Activated CD4-positive, alpha-beta T cell treated with anti-CD3 and anti-CD28 coated beads, Interleukin-2, amount 50 U/mL, for 24 hours (primary cell): ENCODE measurements at places on chromosomes 5 and 9.

DNA sequence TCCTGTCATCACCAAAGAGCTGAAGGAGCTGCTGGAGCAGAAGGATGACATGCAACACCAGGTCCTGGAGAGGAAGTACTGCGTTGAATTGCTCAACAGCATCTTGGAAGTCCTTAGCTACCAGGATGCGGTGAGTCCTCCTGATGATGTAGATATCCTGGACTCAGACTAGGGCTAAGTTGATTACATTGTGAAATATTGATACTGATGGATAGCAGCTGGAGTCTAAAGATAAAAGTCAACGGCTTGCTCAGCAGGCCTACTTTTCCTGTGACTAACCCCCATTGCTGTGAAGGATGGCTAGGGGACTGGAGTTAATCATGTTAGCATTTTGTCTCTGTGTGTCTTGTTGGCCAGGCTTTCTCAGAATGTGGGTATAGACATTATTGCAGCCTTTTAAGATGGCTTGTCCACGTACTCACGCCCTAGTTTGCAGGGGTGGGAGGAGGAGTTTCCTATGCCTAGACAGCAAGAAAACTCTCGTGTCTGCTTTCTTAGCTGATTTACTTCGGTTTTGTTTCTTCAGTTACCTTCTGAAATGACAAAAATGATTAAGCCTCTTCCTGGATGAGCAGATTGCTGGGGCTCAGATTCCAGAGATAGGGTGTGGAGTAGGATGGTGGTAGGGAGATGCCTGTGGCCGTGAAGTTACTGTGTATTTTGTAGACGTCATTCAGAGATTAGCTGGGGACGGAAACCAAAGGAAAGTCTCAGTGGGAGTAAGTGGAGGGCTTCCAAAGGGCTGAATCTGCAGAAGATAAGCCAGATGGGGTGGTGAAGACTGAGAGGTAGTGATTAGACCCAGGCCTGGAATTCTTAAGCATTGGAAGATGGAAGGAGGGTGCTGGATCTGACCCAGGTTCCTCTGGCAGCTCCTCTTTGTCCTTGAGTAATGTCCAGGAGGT lies 166.3 kb downstream of the DOCK2 start:
- DNase-seq, result no peak

- DNase-seq, result no peak
Observed at GRCh38 chr9:18909140-18910018, 123.6 kb downstream of the SAXO1 start.

DNA sequence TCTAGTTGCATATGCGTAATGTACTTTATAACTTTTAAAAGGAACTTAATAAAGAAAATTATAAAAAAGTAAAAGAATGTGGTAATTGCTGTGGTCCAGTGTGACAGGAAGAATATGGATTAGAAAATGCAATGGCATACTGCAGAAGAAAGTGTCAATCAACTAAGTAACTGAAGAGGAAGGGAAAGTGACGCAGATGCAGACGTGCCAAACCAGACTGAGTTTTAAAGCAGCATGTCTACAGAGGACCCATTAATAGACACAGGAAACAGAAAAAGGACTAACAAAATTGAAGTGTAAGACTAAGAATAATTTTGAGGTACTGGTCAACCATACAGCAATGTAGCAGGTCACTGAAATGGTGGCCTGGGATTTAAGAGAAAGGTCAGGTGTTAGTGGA lies 73.3 kb downstream of the DPYSL3 start:
- DNase-seq, result no peak

DNA sequence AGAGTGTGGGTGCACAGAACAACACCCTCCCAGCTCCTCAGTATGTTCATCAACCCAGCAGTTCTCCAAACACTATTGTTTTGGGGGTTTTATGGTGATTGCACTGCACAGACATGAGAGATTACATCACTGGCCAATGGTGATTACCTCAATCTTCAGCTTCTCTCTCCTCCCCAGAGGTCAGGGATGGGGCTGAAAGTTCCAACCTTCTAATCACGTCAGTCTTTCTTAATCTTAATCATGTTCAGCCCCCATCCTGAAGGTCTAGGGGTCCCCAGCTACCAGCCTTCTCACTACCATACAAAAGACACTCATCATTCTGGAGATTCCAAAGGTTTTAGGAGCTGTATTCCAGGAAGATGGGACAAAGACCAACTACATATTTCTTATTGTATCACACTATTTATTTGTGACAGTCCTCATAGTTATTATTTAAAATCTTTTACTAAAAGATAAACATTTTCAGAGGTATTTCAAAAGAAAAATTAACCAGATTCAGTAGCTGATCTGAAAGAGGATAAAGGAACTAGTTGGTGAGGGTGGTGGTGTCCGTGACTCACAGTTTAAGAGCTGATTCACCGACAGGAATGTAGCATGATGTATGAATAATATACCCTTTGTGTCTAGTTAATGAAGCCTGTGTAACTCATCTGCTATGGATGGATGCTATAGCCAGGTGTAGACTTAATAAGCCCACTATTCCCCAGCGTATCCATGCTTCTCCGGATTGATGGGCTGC lies 35.6 kb downstream of the RASEF start:
- no peak for DNase-seq

- no peak for DNase-seq
Observed at GRCh38 chr9:115640887-115641286, 512.7 kb upstream of the PAPPA start.

DNA sequence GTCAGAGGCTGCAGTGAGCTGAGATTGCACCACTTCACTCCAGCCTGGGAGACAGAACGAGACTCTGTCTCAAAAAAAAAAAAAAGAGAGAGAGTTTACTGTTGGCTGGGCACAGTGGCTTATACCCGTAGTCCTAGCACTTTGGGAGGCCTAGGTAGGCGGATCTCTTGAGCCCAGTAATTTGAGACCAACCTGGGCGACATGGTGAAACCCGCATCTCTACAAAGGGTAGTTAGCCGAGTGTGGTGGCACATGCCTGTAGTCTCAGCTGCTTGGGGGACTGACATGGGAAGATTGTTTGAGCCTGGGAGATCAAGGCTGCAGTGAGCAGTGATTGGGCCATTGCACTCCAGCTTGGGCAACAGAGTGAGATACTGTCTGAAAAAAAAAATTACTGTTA lies 12.6 kb downstream of the HABP4 start:
- DNase-seq, result no peak

DNA sequence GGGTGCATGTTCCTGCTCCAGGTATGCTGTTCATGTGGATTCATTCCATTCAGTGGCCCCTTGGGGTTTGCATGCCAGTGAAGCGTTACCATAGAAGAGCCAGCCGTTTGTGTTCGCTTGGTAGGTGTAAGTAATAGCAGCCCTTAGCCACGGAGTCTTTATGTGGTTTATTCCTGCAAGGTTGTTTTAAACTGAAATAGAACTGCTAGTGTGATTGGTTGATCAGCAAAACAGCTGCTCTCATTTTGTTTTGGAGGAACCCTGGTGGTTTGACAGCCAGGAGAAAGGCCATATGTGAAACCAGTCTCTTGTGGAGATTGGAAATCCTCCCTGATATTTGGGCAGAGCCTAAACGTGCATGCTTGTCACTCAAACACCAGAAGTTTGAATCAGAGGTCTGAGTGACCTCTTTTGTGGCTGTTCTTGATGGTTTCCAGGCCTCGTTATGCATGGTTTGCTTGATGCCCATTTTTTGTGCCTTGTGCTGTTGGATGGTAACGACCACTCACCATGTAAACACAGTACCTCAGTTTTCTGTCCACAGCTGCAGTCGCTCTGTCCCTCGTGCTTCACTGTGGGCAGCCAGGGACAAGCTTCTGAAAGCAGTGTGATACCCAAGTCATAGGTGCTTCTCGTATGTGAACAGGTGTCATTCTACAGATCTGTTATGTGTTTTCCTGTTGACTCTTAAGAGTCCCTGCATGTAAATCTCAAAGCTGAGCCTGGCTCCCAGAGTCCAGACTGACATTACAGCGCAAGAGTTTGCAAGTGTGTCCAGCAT lies 58.3 kb upstream of the NXNL2 start:
- no peak for DNase-seq

DNA sequence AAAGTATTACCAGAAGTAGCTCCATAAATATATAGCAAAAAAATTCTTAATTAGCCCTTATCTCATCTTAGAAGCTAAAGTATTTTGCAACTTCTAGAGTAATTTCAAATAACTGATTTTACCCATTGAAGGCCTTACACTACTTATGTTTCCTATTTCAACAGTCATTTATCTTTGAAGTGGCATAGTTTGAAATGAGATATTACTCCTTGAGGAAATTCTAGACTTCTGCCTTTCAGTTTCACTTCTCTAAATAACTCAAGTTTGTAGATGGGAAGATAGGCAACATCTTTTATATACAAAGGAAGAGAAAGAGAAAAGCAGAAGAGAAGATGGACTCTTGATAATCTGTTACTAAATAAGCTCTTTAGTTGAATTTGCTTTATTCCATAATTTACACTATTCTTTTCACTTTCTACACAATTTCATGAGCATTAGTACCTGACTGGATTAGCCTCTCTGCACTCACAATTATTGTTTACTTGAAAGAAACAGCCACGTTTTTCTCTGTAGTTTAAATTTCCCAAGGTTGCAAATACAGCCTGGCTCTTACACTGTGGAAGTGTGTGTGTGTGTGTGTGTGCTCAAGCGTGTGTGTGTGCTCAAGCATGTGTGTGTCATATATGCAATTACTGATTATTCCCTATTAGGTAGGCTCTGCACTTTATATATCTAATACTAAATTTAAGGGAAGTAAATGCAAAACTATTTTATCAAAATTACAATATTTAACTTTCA lies 60.6 kb upstream of the EMB start:
- DNase-seq, result no peak

- DNase-seq, result no peak
Observed at GRCh38 chr5:154786414-154786813, 31.2 kb downstream of the LARP1 start.

- DNase-seq, result no peak
Observed at GRCh38 chr9:90966031-90966290, 164.3 kb downstream of the SYK start.
